M059J (cell line): ENCODE measurements at places on chromosomes 13 and 19.

DNA sequence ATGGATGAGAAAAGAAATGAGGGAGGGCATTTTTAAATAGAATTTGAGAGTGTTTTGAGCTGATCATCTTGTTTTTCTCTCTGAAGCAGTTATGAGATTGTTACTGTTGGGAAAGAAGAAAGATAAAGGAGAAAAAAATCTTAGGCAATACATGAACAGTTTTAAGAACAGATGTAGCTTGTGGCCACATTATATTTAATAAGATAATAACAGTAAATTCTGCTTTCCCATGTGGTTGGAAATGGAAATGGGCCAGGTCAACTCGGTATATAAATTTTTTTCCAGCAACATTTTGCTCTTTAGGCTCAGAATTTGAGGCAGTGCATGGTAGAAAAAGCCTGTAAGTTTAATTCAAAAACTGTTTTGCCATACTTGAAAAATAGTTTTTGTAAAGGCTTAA lies 118.7 kb downstream of the POSTN start:
- no peak for DNase-seq

GRCh38 chr19:43594710-43595604 lies 977 bp downstream of the IRGQ start:
- peak; percentile 68 for DNase-seq

- DNase-seq, result no peak
Observed at GRCh38 chr19:43316591-43317319, 36.7 kb upstream of the CD177 start.

DNA sequence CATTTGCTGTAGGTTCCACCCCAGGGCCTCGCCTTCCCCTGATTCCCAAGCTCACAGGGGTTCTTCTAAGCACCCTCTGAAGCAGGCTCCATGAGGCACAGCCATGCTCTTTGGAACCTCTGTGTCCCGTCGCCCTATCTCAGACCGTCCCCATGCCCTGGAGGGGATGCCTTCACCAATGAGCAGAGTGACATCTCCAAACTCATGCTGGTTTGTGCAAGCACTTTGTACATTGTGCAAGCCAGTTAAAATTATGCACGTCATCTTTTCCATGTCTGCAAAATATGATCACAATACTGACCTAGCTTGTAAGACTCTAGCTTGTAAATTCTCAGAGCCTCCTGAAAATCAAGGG lies 46.5 kb upstream of the RAP2A start:
- no peak for DNase-seq

GRCh38 chr13:42880056-42880605 lies 98.7 kb downstream of the FAM216B start:
- DNase-seq, result no peak

GRCh38 chr13:95455782-95456181 lies 96.7 kb upstream of the CLDN10 start:
- DNase-seq, result no peak

- DNase-seq, result no peak
Observed at GRCh38 chr13:36924001-36924400, 4.0 kb upstream of the SMAD9 start.

- peak; percentile 85 for DNase-seq
Observed at GRCh38 chr13:98910501-98910951, 67.3 kb downstream of the DOCK9 start.

- no peak for DNase-seq
Observed at GRCh38 chr13:69904784-69905183, 202.8 kb upstream of the ATXN8OS start.

DNA sequence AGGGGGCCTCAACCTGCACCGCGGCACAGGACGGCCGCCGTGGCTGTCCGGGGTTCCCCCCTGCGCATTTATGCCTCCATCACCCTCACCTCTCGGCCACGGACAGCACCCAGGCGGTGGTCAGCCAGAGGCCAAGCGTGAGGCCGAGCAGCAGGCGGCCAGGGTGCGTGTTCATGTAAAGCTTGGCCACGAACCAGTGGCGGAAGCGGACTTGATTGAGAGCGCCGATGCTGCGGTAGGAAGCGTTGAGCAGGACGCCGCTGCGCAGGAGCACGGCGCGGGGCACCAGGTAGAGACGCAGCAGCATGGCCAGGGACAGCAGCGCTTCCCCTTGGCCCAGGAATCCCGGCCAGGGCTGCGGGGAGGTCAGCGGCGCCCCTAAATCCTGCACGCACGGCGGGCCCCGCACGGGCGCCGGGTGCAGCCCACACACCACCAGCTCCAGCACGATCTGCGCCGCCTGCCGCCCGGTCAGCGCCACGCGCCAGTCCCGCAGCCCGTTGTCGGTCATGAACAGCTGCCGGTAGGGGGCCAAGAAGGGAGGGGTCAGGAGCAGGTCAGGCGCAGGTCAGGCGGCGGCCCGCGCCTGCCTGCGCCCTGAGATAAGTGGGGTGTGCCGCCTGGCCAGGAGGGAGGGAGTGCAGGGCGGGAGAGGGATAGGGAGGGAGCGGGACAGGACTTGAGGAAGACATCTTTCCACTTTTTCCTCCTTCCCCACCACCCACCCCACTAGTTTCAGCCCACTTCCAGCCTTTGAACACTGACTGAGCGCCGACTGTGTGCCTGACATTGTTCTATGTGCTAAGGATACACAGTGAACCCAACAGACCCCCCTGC lies 6.5 kb downstream of the KCNN4 start:
- DNase-seq, result no peak

DNA sequence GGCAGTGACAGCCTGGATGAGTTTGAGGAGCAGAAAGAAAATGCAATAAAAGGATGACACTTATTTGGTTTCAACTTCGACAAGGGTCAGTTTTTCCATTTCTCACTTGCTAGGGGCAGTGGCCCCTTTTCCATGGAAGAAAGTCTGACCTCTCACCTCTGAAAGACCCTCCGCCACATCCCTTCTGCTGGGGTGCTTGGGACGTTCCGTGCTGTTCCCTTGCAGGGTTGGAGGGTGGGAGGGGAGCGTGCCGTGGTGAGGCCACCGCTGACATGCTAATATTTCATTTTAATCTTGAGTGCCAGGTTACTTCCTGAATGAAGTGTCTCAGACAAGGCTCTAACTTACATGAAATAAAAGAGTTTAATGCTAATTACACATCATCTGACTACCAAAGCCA lies 5.2 kb upstream of the ZNF536 start:
- DNase-seq, result no peak
